ENCODE measurements at places on chromosomes 4 and X.

- no peak for DNase-seq
These were observed 404.6 kb downstream of the PRDM5 start for GRCh38 chr4:120517966-120518365.

- peak; percentile 53 for DNase-seq
These were observed 18.2 kb upstream of the ABLIM2 start for GRCh38 chr4:8176547-8177399.

GRCh38 chr4:83293305-83294046 lies 8.9 kb upstream of the COQ2 start:
- DNase-seq: no peak

DNA sequence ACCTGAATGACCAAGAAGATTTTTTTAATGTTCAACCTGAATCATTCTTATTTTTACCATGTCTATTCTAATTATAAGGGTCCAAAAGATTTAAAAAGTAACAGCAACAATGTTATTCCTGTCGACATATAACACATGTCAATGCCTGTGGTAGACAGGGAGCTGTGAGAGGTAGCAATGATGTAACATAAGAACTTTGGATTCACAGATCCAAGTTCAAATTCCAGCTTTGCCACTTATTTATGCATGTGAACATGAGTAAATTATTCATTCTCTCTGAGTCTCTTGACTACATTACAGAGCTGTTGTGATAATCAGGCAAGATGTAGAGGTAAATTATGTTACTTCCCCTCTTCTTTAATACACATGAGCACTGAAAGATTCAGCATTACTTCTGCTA lies 54.5 kb downstream of the KLHL8 start:
- DNase-seq: no peak

DNA sequence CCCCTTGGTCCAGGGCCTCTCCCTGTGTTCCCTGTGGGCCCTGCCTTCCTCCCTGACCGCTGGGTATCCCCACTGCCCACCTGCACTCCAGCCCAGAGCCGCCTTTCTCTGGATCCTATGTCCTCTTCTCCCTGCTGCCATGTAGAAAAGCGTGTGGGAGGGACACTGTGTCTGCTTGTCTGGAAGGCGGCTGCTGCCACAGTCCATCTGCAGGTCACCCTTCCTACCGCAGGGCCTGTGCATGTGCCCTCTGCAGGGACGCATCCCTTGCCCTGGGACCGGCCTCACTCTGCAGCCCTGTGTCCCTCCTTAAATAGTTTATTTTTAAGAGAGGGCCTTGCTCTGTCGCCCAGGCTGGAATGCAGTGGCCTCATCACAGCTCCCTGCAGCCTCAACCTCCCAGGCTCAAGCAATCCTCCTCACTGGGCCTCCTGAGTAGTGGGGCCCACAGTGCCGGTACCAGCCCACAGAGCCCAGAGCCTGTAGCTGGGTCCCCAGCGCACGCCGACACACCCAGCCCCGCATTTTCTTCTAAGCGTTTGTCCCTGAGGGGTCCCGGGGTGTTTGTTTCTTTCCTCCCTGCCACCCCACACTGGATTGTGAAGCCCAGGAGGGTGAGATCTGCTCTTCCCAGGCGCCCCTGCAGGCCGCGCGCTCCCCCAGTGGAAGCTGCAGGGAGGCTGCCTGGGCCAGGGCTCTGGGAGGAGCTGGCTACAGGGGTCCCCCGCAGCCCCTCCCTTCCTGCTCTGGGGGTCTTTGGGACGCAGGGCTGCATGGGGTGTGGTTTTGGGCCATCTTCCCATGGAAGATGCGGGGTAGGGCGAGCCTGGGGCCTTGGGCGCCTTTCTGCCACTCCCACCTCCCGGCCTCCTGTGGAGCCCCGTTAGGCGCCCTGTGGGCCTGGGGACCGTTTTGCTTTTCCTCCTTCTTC lies 12.8 kb upstream of the NAT8L start:
- DNase-seq: no peak

- peak; percentile 27 for DNase-seq
These were observed 21.3 kb downstream of the MAEA start for GRCh38 chr4:1310796-1311631.

DNA sequence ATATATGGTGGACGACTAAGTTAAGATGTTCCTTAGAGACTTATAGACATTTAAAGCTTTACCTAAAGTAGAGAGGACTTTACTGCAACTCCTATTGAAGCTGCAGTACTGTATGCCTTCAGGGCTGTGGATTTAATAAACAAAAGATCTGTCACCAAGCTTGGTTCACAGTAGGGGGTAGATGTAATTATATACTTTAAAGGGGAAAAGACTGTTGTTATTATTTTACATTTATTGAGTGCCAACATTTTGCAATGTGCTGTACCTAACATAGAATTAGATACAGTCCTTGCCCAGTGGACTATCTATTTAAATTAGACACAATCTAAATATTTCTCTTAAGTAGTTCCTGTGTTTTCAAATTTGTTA lies 67.2 kb downstream of the SLIT2 start:
- no peak for DNase-seq
